ENCODE measurements at places on chromosomes 6 and 20. TPM values are rescaled to one million over a fixed set of nuclear protein-coding genes. Genes with fewer than 3 reads are reported as not detected.

The KDM1B gene
- 9.7 TPM for total RNA-seq

The CST4 gene
- total RNA-seq = not detected

GRCh38 chr6:113823916-113824315 is 33.2 kb upstream of the MARCKS start:
- DNase-seq = no peak

The CCDC170 gene
- not detected for total RNA-seq

- DNase-seq = no peak
Measured at GRCh38 chr6:28203201-28203600, 21.9 kb upstream of the ZSCAN9 start.

DNA sequence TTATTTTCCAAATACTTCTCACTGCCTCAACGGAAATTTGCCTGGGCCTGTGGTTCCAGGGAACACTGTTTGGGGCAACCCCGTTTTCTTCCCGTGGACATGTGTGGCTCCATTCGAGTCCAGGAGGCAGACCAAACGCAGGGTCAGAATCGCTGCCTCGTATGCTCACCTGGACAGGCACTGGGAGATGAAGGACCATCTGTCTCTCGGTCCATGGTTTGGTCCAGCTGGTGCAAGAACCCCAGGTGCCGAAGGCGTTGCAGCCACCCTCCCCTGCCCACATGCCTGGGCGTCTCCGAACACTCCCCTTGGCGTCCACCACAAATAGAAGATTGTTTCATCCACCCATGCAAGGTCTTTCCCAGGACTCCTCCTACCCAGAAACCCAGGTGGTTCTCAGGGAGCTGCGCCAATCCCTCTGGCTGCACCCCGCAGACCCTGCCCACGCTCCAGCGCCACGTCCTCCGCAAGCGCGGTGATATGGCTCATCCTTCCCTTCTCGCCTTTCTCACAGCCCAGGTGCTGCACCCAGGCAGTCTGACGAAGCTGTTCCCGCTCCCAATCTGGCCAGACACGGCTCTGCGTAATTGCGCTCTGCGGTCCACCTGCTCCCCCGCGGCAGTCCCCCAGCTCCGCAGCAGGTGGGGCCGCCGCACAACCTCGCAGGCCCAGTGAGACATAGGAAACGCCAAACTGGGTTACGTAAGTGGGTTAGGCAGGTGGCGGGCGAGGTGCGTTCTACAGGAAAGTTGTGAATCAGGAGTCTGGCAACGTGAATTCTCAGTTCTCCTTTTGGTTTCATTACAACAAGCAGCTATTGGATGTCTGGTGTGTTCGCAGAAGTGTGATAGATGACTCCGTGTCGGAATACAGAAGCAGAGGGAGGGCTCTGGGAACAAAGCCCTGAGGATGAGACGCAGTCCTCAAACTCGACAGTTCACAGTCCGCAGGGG is 146.2 kb upstream of the ECI2 start:
- DNase-seq = peak; percentile 36

Measured in activated naive CD8-positive, alpha-beta T cell treated with anti-CD3 and anti-CD28 coated beads, Interleukin-2, amount 10 ng/mL, durations not matched to agents 7 days and 5 days (primary cell).